ENCODE measurements at places on chromosomes 2 and 18.

DNA sequence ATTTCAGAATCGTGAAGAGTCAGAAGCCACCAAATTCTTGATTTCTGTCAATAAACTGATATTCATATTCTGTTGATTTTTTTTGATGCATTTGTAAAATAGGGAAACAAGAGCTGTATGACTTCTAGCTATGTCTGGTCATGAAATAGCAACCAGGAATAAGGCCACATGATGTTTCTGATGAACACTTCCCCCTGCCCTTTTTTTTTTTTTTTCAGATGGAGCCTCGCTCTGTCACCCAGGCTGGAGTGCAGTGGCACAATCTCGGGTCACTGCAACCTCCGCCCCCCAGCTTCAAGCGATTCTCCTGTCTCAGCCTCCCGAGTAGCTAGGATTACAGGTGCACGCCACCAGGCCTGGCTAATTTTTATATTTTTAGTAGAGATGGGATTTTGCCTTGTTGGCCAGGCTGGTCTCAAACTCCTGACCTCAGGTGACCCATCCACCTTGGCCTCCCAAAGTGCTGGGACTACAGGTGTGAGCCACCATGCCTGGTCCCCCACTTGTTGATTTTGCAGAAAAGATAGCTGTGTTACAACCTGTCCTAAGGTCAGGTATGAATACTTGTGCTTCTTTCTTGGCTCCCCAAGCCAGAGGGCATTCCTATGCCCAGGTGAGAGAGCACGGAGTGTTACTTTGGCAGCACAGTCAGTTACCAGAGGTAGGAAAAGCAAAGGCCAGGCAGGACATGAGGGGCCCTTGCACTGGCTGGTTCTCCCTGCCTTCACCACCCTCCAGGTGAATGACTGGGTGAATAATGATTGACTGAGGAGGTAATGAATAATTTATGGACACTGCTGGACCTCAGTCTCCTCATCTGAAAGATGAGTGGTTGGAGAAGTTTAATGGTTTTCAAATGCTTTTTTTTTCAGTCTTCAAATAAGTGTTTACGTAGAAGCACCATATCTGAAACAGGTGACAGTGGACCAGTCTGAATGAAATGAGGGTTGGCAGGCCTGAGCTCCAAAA lies 39.6 kb downstream of the PAX8 start:
- no peak for DNase-seq

- peak; percentile 54 for DNase-seq
These were observed 5.4 kb upstream of the POU3F3 start for GRCh38 chr2:104848526-104848925.

- DNase-seq, result no peak
These were observed 129.2 kb downstream of the PLA2R1 start for GRCh38 chr2:159933040-159933726.

GRCh38 chr18:47997338-47997780 lies 66.9 kb upstream of the SMAD2 start:
- DNase-seq, result no peak

DNA sequence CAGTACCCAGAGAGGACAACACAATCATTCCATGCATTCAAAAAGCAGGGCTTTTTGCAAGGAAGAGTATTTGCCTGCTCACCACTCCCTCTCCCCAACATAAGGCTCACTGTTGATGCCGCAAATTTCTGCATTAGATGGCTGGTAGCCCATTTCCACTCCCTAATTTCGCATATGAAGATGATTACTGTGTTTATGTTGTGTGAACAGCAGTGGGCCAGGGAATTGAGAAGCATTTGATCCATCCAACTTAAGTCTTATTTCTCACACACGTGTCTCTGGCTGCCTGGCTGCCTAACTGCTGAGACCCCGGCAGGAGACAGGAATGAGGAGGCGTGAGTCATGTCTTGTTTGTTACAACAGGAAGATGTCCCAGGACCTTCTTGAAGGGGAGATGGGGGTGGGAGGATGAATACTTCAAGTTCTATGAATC lies 294.1 kb downstream of the ALK start:
- peak; percentile 25 for DNase-seq

- peak; percentile 6 for DNase-seq
These were observed 18.6 kb downstream of the ERCC3 start for GRCh38 chr2:127275356-127275755.

GRCh38 chr2:220077488-220077887 lies 450.1 kb downstream of the SLC4A3 start:
- peak; percentile 31 for DNase-seq

- DNase-seq, result no peak
These were observed 64.0 kb downstream of the SPIRE1 start for GRCh38 chr18:12593866-12594265.

GRCh38 chr2:177340158-177340557 lies 52.4 kb upstream of the AGPS start:
- no peak for DNase-seq

GRCh38 chr2:100988630-100989417 lies 13.3 kb upstream of the RPL31 start:
- no peak for DNase-seq

- DNase-seq, result no peak
These were observed 79.9 kb upstream of the OTOS start for GRCh38 chr2:240220371-240220770.

GRCh38 chr18:48036641-48037421 lies 106.4 kb upstream of the SMAD2 start:
- DNase-seq, result no peak

DNA sequence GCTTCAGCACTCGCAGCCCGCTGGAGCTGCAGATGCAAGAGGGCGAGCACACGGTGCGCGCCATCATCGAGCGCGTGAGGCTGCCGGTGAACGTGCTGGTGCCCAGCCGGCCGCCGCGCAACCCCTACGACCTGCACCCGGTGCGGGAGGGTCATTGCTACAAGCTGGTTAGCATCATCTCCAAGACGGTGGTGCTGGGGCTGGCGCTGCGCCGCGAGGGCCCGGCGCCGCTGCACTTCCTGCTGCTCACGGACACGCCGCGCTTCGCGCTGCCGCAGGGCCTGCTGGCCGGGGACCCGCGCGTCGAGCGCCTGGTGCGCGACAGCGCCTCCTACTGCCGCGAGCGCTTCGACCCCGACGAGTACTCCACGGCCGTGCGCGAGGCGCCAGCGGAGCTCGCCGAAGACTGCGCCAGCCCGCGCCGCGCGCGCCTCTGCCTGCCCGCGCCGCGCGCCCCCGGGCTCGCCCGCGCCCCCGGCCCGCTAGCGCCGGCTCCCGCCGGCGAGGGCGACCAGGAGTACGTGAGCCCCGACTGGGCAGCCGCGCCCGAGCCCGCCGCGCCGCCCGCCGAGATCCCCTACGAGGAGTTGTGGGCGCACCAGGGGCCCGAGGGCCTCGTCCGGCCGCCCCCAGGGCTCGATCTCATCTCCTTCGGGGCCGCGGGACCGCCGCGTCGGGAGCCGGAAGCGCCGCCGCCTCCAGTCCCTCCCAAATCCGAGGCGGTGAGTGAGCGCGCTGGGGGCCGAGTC lies 11.8 kb downstream of the GAREM2 start:
- DNase-seq, result no peak

GRCh38 chr2:181643151-181643550 lies 13.8 kb downstream of the CERKL start:
- DNase-seq, result no peak

DNA sequence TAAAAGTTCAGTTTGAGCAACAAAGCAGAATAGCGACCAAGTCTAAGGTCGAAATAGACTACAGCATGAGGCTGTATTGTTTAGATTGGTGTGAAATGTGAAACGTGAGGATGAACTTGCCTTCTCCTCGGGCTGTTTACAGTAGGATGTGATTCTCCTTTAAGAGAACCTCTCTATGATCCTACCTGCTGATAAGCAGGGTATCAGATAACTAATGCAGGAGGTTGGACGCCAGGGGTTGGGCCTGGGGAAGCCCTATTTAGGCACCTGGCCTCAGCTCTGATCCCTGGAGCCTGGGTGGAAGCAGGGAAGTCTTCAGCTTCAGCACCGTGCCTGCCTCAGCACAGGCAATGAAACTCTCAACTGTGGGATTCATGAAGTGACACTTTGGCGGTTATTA lies 11.4 kb downstream of the CRYGD start:
- no peak for DNase-seq

- no peak for DNase-seq
These were observed 40.1 kb downstream of the AOX1 start for GRCh38 chr2:200625958-200626363.

DNA sequence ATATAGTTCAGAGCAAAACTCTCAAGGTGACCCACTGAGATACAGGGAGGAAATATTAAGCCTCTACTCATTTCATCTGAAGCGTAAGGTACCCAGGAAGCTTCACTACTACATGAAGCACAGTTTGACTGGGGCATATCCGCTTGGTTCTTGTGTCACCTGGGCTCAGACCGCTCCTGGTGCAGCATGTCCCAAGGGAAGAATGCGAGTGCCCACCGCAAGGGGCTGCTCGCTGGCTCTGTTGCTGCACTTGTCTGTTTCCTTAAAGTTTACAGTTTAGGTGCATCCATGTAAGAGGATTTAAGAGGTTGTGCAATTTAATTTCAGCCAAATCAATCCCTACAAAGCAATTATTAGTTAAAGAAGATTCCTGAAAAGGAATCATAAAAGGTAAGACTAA lies 507.8 kb downstream of the FBXO15 start:
- no peak for DNase-seq

DNA sequence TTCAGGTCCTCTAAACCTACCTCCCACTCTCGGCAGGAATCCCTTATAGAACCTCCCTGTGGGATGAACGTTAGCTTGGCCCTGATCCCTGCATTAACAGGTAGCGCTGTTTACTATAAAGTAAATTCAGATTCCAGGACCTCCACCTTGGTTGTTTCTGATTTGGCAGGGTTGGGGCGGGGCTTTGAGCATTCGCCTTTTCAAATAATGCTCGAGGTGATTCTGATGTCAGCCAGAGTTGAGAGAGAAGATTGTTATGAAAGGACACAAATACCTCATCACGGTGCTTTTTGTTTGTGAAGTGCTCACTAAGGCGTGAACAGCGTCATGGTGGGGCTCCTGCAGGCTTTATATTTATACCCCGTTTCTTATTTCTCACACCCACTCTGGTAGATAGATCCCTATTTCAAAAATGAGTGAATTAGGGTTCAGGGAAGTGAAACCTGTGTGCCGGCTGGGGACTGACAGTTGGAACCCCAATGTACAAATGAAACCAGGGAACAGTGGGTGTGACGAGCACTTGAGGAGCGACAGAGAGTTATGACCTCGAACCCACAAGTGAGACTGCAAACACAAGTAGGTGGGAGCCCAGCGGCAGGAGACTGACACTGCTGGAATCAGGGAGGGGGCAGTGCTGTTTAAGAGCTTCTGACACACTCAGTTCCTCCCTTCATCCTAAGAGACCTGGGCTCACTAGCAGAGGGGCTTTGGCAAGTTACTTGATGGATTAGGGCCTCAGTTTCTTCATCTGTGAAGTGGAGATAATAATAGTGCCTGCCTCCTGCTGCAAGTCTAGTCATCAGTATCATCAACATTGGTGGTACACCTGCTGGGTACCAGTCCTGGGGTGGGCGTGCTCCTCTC lies 14.2 kb upstream of the CXCR4 start:
- DNase-seq, result no peak

GRCh38 chr2:229269941-229270340 lies 1.1 kb downstream of the PID1 start:
- peak; percentile 26 for DNase-seq

DNA sequence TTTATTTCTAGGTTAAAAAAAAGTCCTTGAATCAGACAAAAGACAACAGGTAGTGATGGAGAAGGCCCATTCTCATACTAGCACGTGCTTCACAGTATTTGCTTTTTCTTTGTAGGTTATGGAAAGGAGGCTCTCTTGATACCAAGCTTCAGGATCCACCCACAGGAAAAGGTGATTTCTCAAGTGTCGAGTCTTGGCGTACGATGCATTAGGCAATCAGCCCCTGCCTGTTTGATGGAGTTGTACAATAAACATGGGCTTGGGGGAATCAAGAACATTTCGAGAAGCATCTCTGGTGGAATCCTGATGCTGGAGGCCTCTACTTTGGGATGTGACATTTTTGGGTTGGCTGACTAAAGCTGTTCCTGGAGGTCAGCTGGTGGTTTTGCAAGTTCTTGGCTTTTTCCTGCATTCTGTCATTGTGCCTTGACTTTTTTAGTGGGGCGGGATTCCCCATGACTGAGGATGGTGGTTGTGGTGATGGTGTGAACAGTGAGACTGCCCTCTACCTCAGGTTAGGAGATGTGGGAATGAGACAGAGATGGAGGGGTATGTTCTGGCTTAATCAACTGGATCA lies 231.5 kb upstream of the SPRED2 start:
- DNase-seq, result no peak

DNA sequence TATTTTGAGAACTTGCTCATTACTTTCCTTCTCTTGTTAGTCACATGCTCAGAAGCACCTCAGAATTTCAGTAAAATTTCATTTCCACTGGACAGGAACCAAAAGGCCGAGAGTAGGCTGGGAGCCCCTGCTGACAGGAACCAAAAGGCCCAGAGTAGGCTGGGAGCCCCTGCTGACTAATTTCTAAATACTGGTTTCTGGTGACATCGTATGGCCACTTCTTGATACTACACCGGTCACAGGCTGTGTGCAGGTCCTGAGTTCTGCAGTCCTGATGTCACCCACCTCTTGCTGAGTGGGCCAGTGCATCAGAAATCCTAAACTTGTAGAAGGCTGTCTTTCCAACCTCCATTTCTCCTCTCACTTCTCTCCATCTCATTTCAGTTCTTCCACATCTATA lies 17.7 kb upstream of the EN1 start:
- DNase-seq, result peak; percentile 83

DNA sequence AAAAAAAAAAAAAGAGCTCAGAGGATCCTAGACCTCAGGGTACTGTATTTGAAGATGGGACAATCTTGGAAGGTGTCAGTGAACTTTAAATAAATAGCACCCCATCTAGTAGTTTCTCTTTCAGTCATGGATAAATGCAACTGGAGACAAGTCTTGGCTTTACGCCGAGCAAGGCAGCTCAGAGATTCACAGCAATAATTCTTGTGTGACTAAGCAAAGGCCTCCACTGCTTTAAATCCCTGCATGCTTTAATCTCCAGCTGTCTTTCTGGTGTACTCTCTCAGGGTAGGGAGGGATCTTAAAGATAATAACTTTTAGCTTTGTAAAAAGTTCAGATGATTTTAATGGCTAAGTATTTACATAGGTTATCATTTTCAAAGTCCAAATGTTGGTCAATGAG lies 36.3 kb downstream of the NRXN1 start:
- DNase-seq, result no peak

GRCh38 chr2:88690591-88691338 lies 708 bp upstream of the RPIA start:
- DNase-seq, result no peak

DNA sequence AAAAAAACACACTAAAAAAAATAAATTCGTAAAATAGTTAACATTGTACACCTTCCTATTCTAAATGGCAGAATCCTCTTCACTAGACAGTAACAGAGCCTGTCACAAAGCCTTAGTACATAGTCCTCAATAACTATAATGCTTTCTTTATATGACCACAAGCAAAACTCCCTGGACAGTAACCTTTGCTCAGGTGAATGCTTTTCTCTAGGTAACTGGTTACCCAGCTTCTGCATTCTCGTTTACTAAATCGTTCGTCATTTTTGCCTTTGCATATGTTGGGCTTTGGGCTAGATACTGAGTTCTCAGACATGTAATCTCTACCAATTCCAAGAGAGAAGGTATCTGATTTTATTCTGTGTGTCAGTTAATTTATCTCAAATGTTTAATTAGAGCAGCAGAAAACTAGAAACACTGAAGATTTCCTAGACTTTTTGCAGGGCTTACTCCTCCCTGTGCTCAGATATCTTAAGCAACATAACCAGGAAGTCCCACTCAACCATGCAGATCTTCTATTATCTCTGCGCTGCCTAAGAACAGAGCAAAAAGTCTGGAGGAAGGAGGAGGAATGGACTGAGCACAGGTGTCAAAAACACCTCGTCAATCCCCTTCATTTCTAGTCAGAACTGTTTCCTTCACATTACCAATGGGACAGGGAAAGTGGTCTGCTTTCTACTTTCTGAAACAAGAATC lies 247.7 kb downstream of the SOCS6 start:
- DNase-seq, result no peak

- no peak for DNase-seq
These were observed 3.7 kb upstream of the OTX1 start for GRCh38 chr2:63046961-63047320.
